ENCODE measurements at places on chromosomes 4 and X. TPM values are rescaled to one million over a fixed set of nuclear protein-coding genes. Genes with fewer than 3 reads are reported as not detected.

DNA sequence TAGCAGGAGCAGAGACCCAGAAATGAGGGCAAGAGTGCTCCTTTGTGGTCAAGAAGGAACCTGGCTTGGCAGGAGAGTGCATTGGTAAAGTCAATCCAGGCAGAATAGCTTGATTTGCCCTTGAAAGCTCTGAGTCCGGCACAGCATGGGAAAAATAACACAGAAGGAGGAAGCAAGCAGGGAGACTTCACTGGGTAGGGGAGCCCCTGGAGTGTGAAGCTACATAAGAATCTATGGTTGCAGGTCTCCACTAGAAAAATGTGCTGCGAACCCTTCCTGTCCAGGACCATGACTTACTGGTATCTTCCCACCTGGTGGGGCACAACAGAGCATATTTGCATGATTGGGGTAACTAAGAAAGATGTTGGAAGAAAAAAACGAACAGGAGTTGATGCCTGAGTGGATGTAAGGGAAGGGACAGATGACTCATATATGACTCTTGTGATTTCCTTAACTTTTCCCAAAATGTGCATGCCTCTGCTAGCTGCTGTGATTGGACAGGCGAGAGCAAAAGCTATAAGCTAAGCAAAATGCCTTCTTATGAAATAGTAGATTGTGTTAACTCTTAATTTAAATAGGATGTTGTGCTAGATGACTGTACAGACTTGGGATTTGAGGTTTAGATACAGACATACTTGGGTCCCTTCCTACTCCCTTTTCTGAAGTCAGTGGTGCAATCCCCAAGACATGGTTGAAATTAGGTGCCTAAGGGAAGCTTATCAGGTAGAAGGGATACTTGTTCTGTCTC lies 3.3 kb downstream of the IL13RA1 start:
- DNase-seq: no peak

GRCh38 chr4:145954924-145955339 lies 16.3 kb upstream of the ZNF827 start:
- DNase-seq: no peak

DNA sequence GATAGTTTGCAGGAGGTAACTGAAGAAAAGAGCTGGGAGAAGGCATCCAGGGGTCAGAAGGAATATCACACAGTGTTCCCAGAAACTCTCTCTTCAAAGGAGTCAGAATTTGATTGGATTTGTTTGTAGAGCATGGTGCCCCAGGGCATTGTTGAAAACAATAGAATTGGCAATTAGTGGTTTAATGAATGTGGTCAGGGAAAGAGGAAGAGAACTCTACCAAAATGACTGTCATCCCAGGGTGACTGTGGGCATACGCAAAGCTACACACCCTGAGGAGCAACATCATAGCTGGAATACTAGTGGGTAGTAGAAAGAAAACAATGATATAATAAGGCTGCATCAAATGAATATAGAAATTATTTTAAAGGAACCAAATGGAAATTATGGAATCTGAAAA lies 21.5 kb downstream of the TNIP2 start:
- no peak for DNase-seq

- DNase-seq: no peak
These were observed 17.2 kb upstream of the CCNI start for GRCh38 chr4:77092975-77093374.

DNA sequence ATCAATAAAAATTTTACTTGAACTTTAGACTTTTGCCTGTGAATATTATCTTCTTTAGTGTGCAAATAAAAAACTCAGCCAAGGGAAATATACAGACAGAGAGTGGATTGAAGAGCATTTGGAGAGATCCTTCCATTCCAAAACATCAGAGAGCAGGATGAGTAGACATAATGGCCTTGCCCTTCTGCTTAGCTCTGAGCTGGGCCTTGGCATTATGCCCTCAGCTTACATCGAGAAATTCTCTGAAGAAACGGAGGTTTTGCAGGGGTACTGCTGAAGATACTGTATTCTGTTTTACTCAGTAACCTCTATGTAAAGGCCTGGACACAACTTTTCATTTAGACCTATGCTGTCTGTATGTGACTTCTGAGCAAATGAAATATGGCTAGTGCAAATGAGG lies 317.4 kb downstream of the STIM2 start:
- no peak for DNase-seq

GRCh38 chr4:185468999-185469398 lies 2.5 kb downstream of the CCDC110 start:
- DNase-seq: no peak

GRCh38 chr4:81030981-81031791 lies 678 bp downstream of the BMP3 start:
- DNase-seq: peak; percentile 48

GRCh38 chrX:45264865-45265264 lies 64.2 kb upstream of the DIPK2B start:
- DNase-seq: no peak

GRCh38 chrX:11992271-11992670 lies 146.0 kb upstream of the FRMPD4 start:
- no peak for DNase-seq

DNA sequence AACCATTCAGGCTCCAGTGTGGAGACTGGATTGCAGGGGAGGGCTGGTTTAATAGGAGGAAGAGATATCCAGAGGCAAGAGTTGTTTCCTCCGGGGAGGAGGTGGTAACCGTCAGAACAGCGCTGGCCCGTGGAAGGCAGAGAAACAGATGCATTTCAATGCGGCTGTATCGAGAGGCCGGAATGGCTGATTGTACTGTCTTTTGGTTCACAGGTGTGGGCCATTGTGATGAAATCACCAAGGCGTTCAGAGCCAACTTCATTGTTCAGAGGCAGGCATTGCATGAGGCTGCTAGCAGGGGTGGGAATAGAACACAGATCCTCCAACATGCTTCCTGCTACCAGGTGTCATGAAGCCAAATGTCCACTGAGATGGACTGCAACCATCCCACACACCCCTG lies 53.0 kb downstream of the SHOX start:
- no peak for DNase-seq

- DNase-seq: no peak
These were observed 122.0 kb downstream of the CT47B1 start for GRCh38 chrX:120753413-120754251.

- no peak for DNase-seq
These were observed at the start of gene DCHS2 for GRCh38 chr4:154491341-154492271. Gene DCHS2, minus strand, starts transcription at chr4:154491799. Its CDS starts 444 bp downstream, at chr4:154491355.

DNA sequence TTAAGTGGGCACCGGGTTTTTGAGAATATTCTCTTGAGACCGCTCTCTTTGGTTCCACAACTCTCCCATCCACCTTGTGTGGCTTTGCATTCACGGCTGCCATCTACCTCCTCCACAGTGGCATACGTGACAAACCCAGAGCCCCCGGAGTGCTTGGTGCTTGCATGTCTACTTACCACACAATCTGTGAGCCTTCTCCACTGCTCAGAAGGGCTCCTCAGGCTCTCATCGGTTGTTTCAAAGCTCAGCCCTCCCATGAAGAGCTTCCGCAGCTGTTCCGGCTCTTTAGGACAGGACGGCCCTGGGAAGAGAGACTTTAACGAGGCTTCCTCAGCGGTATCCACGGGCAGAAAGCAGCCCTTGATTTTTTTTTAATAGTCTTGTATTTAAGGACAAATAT lies 167.6 kb upstream of the ANK2 start:
- DNase-seq: no peak

Gene KCND1
- 3.4 TPM for total RNA-seq

Gene FRAS1
- 12.4 TPM for total RNA-seq

Gene BDH2
- total RNA-seq: 41.4 TPM

Gene GCNA
- total RNA-seq: 1.6 TPM

All from ureter (tissue), 1 donor.